ENCODE measurements at places on chromosomes 6 and 20.

- no peak for DNase-seq
Observed at GRCh38 chr20:43825581-43825980, 89.1 kb upstream of the TOX2 start.

- no peak for DNase-seq
Observed at GRCh38 chr6:53369876-53370515, 21.2 kb upstream of the ELOVL5 start.

GRCh38 chr6:25280344-25281074 lies 1.3 kb downstream of the CARMIL1 start:
- no peak for DNase-seq

- DNase-seq = no peak
Observed at GRCh38 chr6:1986454-1987243, 258.8 kb downstream of the GMDS start.

GRCh38 chr6:74939151-74939708 lies 266.6 kb downstream of the COL12A1 start:
- DNase-seq = no peak

GRCh38 chr20:60008130-60008808 lies 50.0 kb downstream of the CDH26 start:
- DNase-seq = no peak

DNA sequence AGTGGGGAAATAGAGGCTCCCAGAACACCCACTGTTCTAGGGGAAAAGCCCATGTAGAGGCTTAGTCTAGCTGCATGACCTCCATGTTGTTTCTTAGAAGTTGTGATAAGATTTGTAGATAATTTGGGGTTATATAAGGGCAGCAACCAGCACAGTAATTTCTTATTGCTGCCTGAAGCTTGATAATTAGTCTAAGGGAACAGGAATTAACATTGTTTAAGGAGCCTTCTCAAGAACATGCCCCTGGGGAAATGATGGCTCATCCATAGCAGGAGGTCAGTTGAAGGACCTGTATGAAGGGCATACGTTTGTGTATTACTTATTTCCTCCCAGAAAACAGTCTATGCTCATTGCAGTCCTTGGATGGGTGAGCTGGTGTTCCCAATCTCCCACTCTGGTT lies 170.7 kb upstream of the SCGN start:
- DNase-seq = no peak

- DNase-seq = no peak
Observed at GRCh38 chr6:38259736-38260135, 380.0 kb downstream of the BTBD9 start.

DNA sequence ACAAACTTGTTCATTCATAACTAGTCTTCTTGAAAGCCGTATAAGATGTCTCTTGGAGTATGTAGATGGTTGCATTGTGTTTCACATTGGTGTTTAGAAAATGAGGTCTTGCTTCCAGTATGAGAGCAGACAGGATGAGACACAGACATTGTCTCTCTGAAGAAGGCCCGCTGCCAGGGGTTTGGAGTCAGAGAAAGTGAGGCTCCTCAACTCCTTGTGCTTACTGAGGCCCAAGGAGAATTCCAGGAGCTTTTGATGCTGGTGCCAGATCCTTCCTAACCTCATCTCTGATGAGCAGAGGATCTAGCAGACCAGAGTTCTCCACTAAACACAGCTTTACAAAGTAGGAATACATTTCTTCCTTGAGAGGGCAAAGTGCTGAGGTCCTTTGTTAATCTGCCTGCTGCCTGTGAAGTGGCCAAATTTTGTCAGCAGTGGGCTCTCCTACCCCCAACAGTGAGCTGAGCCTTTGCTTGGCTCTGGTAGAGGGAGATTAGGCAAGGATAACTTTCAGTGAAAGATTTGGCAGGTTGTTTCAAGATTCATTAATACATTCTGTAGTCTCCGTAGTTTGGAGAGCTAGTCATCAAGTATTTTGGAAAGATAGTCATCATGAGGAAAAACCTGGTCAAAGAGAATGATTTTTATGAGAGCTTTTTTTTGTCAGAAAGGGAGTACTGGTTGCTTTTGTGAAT lies 9.7 kb downstream of the MAPRE1 start:
- DNase-seq = no peak

- no peak for DNase-seq
Observed at GRCh38 chr20:62773845-62774714, 22.2 kb upstream of the MRGBP start.

- no peak for DNase-seq
Observed at GRCh38 chr20:53019464-53019863, 47.3 kb downstream of the TSHZ2 start.

GRCh38 chr6:43491750-43492661 lies 14.6 kb downstream of the TJAP1 start:
- no peak for DNase-seq

DNA sequence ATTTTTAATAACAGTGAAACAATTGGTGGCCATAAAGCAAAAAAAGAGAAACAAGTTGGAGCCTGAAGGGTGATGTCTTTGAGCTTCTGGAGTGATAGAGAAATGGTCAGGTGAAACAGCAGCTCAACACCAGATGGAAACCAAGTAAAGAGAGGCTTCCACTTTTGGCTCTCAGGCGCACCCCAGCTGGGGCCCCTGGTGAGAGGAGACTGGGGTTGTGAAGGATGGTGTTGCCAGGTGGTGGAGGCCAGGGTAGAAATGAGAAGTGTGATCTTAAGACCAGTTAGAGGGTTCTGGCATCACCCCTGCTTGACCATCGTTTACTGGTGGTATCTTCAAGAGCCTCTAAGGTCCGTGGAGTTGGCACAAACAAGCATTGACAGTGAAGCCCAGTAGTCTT lies 126.0 kb upstream of the AKIRIN2 start:
- DNase-seq = no peak

DNA sequence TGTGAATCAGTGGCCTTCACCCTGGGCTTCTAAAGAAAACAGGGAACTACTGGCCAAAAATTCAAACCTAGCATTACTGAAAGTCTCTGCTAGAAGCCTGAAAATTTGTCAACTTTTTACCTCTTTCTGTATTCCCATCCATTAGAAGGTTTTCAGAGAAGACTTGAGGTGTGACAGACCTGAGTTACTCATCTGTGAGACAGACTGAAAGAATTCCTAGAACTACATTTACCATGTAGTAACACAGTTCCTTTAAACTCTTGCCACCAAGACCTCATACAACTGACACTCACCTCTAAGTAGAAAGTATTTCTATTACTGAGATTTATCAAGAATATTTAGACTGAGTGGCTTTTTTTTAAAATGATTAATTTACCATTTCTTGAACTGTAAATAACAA lies 4.5 kb downstream of the DPM1 start:
- no peak for DNase-seq

- DNase-seq = peak; percentile 70
Observed at GRCh38 chr20:6053776-6054688, at the start of gene LRRN4. LRRN4 (minus strand) TSS chr20:6054060; CDS start chr20:6052799, 1,261 bp downstream.

- no peak for DNase-seq
Observed at GRCh38 chr6:82841309-82841708, 224.3 kb downstream of the UBE3D start.

- no peak for DNase-seq
Observed at GRCh38 chr20:24004471-24004870, 15.9 kb upstream of the GGTLC1 start.

GRCh38 chr6:25991785-25992412 lies 29.3 kb downstream of the TRIM38 start:
- peak; percentile 68 for DNase-seq

- DNase-seq = no peak
Observed at GRCh38 chr6:123780021-123780420, 23.6 kb upstream of the NKAIN2 start.

DNA sequence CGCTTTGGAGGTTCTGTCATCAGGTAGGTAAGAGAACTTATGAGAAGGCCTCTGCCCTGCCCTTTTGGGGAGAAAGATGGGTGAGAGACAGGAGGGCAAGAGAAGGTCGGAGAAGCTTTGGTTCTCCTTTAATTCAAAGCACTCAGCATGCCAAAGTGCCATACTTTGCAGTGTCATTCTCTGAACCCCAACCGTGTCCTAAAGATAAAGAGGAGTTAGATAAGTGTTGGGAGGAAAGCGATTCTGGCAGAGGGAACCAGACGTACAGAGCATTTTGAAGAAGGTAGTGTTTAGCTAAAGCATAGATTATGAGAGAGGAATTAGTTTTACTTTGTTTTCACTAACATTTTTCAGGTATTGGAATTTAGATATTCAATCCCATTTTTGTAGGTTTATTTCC lies 40.3 kb downstream of the NKAIN2 start:
- no peak for DNase-seq

GRCh38 chr6:26021001-26021349 lies 58.4 kb downstream of the TRIM38 start:
- DNase-seq = no peak

GRCh38 chr6:89734526-89734925 lies 85.1 kb downstream of the MDN1 start:
- DNase-seq = no peak

DNA sequence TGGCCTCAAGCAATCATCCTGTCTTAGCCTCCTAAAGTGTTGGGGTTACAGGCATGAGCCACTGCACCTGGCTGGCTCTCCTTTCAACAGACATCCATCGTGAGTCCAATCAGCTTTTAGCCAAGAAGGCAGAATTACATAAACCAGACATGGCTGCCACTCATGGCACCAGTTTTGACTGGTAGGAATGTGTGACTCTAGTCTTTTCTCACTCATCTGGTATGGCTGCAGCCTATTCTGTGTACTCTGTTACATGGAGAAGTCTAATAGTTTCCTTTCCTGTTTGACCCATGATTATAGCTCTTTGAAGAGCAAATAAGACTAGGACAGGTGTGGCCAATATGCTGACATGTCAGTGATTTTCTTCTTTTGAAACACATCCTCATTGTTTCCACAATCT lies 27.0 kb upstream of the RNF144B start:
- no peak for DNase-seq

DNA sequence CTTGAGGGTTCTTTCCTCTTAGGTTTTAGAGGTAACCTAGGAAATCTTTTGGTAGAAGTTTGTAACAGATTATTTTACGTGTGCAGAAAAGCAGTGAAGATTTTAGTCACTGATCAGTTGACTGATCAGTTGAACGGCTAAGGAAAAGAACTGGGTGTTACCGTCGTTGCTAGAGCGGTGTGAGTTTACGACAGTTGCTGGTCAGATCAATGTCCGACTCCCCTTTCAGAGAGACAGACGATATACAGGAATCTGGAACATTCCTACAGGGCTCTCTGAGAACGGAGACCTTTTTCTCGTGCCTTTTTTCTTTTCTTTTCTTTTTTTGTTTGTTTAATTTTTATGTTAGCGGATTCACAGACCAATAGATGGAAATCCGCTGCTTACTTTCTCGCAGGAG lies 132.1 kb upstream of the ZNF184 start:
- DNase-seq = no peak

DNA sequence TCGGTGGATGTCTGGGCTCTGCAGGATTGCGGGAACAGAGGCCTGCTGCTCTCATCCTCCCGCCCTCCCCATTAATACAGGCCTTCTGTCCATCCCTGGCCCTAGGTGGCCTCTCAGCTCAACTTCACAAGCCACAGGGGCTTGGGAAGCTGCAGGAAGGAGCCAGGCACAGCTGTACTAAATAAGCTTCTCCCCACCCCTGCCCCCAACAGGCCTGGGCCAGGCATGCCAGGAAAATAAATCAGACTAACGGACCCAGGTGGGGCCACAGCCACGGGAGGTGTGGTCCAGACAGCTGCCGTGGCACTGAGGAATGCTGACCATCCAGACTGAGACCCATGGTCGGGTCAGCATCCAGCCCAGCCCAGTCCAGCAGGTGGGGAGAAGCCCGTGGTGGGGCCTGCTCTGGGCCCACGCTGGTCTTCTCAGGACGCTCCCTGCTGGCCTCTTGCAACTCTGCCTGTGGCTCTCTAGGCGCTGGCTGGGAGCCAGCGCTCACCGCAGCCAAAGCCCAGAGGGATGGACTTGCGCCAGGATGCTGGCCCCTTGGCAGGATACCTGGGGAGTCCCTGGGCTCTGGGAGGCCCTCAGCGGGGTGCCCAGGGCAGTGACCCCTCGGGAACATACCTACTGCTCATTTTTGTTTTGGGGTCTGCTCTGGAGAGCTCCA lies 8.6 kb upstream of the YTHDF1 start:
- no peak for DNase-seq

- no peak for DNase-seq
Observed at GRCh38 chr20:24318569-24319352, 150.7 kb upstream of the SYNDIG1 start.

- DNase-seq = no peak
Observed at GRCh38 chr20:59231124-59231804, 67.6 kb downstream of the ZNF831 start.

- DNase-seq = no peak
Observed at GRCh38 chr6:155054491-155055250, 59.6 kb downstream of the TIAM2 start.

DNA sequence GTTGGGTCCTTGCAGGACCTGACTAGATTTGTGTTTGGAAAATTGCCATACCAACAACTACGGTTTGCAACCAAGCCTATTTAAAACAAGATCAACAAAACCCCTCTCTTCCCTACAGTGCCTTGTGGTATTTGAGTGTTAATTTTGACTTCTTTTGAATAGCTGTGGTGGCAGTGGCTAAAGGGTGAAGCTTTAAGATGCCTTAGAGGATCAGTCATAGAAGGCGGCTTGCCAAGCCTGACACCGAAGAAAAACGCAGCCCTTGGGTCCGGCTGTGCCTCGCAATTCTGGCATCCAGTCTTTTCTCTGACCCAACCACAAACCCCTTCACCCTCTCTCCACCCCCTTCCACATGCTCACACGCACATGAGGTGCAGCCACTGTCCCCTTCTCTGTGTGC lies 32.6 kb downstream of the BMP6 start:
- DNase-seq = no peak

- peak; percentile 32 for DNase-seq
Observed at GRCh38 chr20:56443654-56444540, 24.5 kb upstream of the RTF2 start.

DNA sequence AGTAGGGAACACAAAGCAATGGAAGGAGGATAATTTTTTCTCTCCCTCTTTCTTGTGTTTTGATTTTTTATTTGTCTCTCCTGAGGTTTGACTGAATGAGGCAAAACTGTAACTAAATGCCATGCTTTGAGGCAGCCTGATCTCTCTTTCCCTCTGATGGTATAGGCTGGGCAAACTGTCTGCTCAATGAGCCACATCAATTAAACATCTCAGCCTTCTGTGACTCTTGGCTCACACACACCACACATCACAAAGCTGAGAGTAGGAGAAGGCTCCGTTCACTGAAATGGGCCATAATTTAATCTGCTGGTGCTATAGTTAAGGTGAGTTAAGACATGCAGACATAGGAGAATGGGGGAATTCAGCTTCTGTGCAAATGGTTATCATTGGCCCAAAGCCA lies 28.1 kb upstream of the SCGN start:
- no peak for DNase-seq

DNA sequence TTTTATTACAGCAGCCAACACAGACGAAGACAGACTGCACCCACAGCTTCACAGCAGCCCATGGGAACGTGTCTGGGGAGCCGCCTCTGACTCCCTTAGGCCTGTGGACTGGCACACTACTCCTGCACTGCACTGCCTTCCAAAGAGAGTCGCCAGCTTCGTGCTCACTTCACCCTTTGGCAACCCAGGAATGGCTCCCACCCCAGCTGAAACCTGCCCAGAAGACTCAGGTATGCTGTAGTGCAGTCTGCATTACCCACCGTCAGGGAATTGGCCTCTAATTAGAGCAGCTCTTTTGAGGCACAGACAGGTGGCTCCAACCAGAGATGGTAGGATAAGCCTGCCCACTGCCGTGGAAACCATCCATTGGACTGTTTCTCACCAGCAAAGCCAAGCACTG lies 39.9 kb upstream of the FRMD1 start:
- DNase-seq = no peak

Data from right renal pelvis (tissue), 4 donors.